ENCODE measurements at places on chromosomes 3 and 15.

DNA sequence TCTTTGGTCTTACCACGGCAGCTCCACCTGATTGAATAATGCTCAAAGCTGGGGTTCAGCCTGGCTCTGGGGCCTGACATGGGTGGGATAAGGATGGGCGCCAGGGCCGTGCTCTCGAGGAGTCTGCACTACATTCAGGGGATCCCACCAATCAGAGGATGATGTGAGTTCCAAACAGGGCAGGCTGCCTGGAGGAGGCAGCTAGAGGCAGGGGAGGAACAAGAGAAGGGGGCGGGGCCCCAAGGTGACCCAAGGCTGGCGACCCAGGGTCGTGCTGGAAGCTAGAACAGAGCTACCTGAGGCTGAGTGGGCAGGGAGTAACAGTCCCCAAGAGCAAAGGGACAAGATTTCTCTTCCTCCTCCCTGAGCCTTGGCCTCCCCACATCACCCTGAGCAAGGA lies 56.1 kb downstream of the PCSK6 start:
- H3K36me3 ChIP-seq, result no peaks in the 10 kb centered on the region
- H3K27me3 ChIP-seq, result peaks cover 5% of the 10 kb centered on the region
- no peaks in the 10 kb centered on the region for H3K4me1 ChIP-seq
- H3K4me3 ChIP-seq, result no peak overlapping the region
- no peak overlapping the region for H3K27ac ChIP-seq
- DNase-seq, result no peak

DNA sequence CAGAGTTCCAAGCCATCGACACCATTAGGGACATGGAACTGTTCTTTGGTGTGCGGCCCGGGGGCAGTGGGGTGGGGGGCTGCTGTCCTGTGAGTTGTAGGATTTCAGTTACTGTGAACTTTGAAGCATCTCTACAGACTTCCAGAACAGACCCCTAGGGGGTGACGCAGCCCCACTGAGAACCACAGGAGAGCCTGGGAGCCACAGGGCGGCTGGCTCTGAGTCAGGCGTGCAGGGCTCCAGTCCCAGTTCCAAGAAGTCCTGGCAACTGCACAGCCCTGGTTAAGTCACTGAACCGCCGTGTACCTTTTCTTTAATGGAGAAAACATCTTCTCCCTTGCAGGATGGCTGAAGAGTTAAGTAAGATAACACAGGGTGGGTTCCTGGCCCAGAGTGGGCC lies 23.5 kb upstream of the LRTM1 start:
- no peaks in the 10 kb centered on the region for H3K36me3 ChIP-seq
- no peak for DNase-seq
- H3K27me3 ChIP-seq, result peaks cover 2% of the 10 kb centered on the region
- H3K4me3 ChIP-seq, result no peak overlapping the region
- no peaks in the 10 kb centered on the region for H3K4me1 ChIP-seq

DNA sequence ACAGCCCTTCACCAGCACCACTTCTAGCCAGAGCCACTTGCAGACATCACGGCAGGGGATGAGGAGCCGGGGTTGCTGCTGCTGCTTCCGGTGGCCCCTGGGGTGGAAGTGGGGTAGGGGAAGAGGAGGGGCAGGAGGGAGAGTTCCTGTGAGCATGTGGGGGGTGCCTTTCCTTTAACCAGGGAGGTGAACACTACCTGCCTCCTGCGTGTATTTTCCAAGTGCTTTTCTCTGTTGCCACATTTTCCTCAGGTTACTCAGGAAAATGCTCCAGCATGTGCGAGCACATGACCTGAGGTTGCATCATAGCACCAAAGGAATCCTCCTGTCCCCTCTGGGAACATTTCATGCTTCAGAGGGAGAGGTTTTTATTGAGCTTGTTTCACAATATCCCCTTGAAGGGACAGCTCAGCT lies 12.2 kb upstream of the SACM1L start:
- H3K4me3 ChIP-seq, result peak overlapping the region; percentile 81
- H3K4me1 ChIP-seq, result peaks cover 25% of the 10 kb centered on the region
- H3K27ac ChIP-seq, result peak overlapping the region; percentile 95
- H3K36me3 ChIP-seq, result peaks cover 24% of the 10 kb centered on the region
- H3K27me3 ChIP-seq, result peaks cover 4% of the 10 kb centered on the region

DNA sequence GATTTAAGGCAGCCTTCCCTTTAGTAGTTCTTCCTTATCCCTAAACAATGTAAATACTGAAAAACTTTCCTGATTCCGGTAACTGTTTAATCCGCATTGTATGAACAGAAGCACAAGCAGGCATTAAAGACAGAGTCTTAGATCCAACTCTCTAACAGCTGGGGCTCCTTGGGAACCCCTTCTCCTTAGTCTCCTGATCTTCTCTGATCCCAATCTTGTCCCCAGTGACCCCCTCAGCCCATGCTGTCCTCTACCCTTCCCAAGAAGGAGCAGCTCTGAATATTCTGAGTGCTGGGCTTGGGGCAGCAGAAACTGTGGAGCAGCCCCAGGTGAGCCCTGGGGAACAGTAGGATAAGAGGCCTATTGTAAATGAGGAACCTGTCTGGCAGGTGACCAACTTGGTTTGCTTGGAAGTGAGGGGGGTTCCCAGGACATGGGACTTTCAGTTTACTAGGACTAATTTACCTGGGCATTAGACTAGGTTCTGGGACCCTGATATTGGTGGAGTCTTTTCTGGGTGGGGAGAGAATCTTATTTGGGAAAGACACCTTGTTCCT lies 13.0 kb upstream of the SLC30A4 start:
- no peak overlapping the region for H3K27ac ChIP-seq
- H3K4me3 ChIP-seq, result no peak overlapping the region
- no peaks in the 10 kb centered on the region for H3K27me3 ChIP-seq
- no peaks in the 10 kb centered on the region for H3K4me1 ChIP-seq

GRCh38 chr3:133838296-133838789 lies 32.7 kb downstream of the SRPRB start:
- no peak overlapping the region for H3K4me3 ChIP-seq
- DNase-seq, result no peak
- H3K27me3 ChIP-seq, result no peaks in the 10 kb centered on the region

- H3K27ac ChIP-seq, result no peak overlapping the region
- peaks cover 60% of the 10 kb centered on the region for H3K4me1 ChIP-seq
- H3K27me3 ChIP-seq, result no peaks in the 10 kb centered on the region
- H3K36me3 ChIP-seq, result no peaks in the 10 kb centered on the region
- no peak overlapping the region for H3K4me3 ChIP-seq
Observed at GRCh38 chr3:152183473-152183872, 85.3 kb upstream of the MBNL1 start.

GRCh38 chr3:192816351-192816750 lies 89.0 kb upstream of the FGF12 start:
- H3K27ac ChIP-seq, result no peak overlapping the region
- no peaks in the 10 kb centered on the region for H3K4me1 ChIP-seq
- DNase-seq, result no peak
- no peak overlapping the region for H3K4me3 ChIP-seq
- no peaks in the 10 kb centered on the region for H3K36me3 ChIP-seq

GRCh38 chr3:161423911-161424522 lies 52.7 kb upstream of the SPTSSB start:
- H3K27ac ChIP-seq, result no peak overlapping the region
- H3K27me3 ChIP-seq, result peaks cover 4% of the 10 kb centered on the region
- peak; percentile 43 for DNase-seq
- H3K36me3 ChIP-seq, result no peaks in the 10 kb centered on the region

DNA sequence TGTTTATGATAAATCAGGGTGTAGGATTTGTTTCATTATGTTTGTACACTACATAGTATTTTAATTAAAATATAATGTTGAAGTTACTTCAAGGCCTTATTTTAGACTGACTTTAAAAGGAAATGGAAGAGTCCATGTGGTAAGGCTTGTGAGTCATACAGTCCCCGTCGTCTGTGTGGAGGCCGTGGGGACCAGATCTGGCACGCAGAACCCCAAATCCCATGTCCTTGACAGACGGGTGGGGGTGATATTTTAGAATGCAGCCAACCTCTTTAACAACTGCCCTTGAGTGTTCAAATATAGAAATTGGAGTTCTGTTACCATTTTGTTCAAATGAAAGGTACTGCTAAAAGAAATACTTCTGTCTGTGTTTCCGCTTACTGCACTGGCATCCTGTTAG lies 35.8 kb downstream of the ABHD17C start:
- no peak overlapping the region for H3K27ac ChIP-seq
- H3K4me1 ChIP-seq, result no peaks in the 10 kb centered on the region
- peaks cover 6% of the 10 kb centered on the region for H3K36me3 ChIP-seq
- DNase-seq, result no peak

- H3K27ac ChIP-seq, result peak overlapping the region; percentile 19
- H3K4me3 ChIP-seq, result peak overlapping the region; percentile 73
- DNase-seq, result no peak
- no peaks in the 10 kb centered on the region for H3K27me3 ChIP-seq
- no peaks in the 10 kb centered on the region for H3K36me3 ChIP-seq
Observed at GRCh38 chr3:172213200-172213599, 173.8 kb downstream of the FNDC3B start.

GRCh38 chr3:169602482-169602881 lies 61.0 kb downstream of the MECOM start:
- DNase-seq, result no peak
- H3K27me3 ChIP-seq, result peaks cover 2% of the 10 kb centered on the region
- no peaks in the 10 kb centered on the region for H3K4me1 ChIP-seq
- no peak overlapping the region for H3K27ac ChIP-seq
- H3K36me3 ChIP-seq, result no peaks in the 10 kb centered on the region
- H3K4me3 ChIP-seq, result no peak overlapping the region

DNA sequence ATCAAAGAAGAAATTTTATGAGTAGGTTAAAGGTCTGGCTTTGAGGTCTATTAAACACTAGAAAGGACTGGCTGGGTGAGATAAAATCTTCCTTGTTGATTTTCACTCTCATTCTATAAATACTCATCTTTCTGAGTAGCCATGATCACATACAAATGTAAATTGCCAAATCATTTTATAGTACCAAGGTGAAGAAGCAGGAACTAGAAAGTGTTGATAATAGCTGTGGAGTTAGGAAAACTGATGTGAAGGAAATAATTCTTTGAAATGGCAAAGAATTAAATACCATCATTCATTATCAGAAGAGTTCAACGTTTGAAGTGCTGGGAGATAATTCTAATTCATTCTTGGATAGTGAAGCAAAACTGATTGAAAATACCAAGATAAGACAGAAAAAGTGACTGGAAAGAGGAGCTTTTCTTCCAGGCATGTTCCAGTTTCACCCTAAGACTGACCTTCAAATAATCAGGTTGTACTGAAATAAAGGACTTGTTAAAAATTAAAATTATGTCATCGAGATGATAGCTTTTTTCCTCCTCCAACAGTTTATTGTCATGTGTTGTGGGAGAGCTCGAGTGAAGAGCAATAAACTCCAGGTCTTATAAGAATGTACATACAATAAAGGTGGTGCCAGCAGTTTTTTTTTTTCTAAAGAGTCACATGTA lies 17.4 kb downstream of the THBS1 start:
- no peak for DNase-seq
- H3K27ac ChIP-seq, result no peak overlapping the region
- H3K4me3 ChIP-seq, result no peak overlapping the region

- H3K27ac ChIP-seq, result no peak overlapping the region
- H3K36me3 ChIP-seq, result no peaks in the 10 kb centered on the region
- H3K4me1 ChIP-seq, result peaks cover 7% of the 10 kb centered on the region
- no peak for DNase-seq
Observed at GRCh38 chr3:141368925-141369794, 856 bp downstream of the ZBTB38 start.

GRCh38 chr3:51799879-51800749 lies 21.1 kb upstream of the IQCF6 start:
- no peak overlapping the region for H3K4me3 ChIP-seq
- H3K27ac ChIP-seq, result no peak overlapping the region
- DNase-seq, result peak; percentile 42
- no peaks in the 10 kb centered on the region for H3K4me1 ChIP-seq
- no peaks in the 10 kb centered on the region for H3K36me3 ChIP-seq
- peaks cover 4% of the 10 kb centered on the region for H3K27me3 ChIP-seq

DNA sequence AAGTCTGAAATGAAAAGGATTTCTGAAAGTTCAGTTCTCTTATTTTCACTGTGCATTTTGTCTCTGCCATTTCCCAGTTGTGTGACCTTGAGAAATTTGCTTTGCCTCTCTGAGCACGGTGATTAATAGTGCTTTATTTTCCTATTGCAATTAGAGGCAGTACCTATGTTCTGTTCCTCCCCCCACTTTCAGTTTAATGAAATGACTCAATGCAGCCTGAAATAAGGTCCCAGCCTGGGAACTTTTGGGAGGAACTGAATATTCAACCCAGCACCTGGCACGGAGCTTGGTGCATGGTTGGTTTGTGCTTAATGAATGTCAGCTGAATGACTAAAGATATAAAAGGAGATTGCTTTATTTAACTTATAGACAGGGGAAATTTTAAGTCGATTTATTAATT lies 352.6 kb downstream of the PDCD6IP start:
- no peaks in the 10 kb centered on the region for H3K4me1 ChIP-seq
- H3K27me3 ChIP-seq, result peaks cover 3% of the 10 kb centered on the region
- H3K4me3 ChIP-seq, result no peak overlapping the region
- peaks cover 4% of the 10 kb centered on the region for H3K36me3 ChIP-seq
- DNase-seq, result no peak
- H3K27ac ChIP-seq, result no peak overlapping the region

DNA sequence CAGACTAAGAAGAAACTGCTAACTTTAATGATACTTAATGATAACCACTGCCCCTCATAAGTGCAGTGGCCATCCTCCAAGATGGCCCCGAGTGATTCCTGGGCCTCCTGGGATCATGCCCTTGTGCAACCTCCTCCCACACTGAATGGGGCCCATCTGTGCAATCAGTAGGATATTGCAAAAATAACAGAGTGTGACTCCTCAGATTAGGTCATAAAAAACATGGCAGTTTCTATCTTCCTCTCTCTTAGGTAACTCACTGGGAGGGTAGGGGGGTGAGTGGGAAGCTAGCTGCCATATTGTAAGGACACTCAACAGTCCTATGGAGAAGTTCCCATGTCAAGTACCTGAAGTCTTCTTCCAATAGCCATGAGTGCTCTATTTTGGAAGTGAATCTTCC lies 173.0 kb downstream of the SHQ1 start:
- H3K4me3 ChIP-seq, result no peak overlapping the region
- H3K27me3 ChIP-seq, result peaks cover 4% of the 10 kb centered on the region
- no peaks in the 10 kb centered on the region for H3K4me1 ChIP-seq
- no peak for DNase-seq
- H3K36me3 ChIP-seq, result no peaks in the 10 kb centered on the region

DNA sequence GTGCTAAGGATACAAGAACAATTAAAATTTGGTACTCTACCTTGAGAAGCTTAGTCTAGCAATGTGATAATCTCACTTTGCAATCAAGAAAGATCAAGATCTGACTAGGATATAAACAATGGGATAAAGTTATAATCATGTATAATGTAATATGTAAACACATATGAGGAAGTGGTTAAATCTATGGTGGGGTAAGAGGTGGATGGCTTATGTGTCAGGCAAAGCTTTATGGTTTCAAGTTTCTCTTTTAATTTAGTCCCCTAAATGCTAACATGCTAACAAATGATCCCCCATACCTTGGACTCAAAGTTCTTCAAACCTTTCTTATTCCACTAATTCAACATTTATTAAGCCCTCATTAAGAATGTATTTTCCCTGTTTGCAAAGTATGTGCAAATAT lies 2.5 kb downstream of the RSL24D1 start:
- H3K27me3 ChIP-seq, result peaks cover 1% of the 10 kb centered on the region
- no peak overlapping the region for H3K27ac ChIP-seq
- peaks cover 17% of the 10 kb centered on the region for H3K4me1 ChIP-seq
- H3K36me3 ChIP-seq, result no peaks in the 10 kb centered on the region
- no peak for DNase-seq

- H3K36me3 ChIP-seq, result no peaks in the 10 kb centered on the region
- H3K27ac ChIP-seq, result no peak overlapping the region
- H3K4me3 ChIP-seq, result no peak overlapping the region
- H3K4me1 ChIP-seq, result no peaks in the 10 kb centered on the region
- DNase-seq, result no peak
Observed at GRCh38 chr3:107816107-107816506, 274.7 kb downstream of the CD47 start.

Data from immature natural killer cell (primary cell).